Activated CD8-positive, alpha-beta memory T cell treated with anti-CD3 and anti-CD28 coated beads for 4 hours (primary cell): ENCODE measurements at places on chromosomes 13 and 19.

- DNase-seq: no peak
These were observed 4.1 kb downstream of the U2AF2 start for GRCh38 chr19:55658846-55659459.

DNA sequence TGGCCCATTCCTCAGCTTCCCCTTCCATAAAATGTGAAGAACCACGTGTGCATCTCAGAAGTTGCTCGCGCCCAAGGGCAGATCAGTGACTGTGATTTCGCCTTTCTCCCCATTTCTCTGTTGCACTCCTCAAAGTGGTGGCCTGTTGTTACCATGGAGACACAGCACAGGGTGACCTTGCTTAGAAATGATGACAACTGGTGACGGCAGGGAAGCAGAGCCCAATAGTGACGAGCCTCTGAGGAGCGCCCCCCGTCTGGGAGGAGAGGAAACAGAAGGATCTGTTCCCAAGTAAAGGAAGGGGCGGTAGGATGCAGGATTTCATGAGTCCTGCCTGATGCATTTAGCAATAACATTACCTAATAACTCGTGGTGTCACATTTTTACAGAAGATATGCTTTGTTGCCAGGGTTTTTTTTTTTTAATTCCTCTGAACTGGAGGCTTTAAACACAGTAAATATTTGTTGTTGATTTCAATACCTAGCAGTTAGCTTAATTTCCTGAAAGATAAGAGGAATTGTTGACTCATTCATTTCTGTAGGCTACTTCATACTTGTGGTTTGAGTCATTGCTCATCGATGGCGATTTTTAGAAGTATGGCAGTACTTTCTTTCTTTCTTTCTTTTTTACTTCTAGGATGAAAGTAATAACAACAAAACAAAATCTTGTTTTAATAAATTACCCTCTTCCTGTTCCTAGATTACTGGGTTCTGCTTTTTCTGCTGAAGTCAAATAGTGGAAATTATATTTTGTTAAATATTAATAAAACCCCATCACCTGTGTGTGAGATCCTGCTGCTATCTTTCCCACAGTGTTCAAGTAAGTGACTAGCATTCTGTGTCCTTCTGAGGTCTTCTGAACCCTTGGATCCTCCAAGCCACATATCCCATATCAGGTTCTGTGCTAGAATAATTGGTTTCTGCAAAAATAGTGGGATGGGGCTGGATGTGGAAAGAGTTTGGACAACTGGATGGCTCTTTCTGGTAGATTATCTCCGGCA, 36.0 kb downstream of the MBNL2 start:
- DNase-seq: no peak

- no peak for DNase-seq
These were observed 242.3 kb downstream of the TEX29 start for GRCh38 chr13:111562716-111563115.

GRCh38 chr13:74570834-74571233, 436.6 kb upstream of the KLF12 start:
- DNase-seq: no peak

GRCh38 chr13:91269237-91269636, 78.2 kb upstream of the MIR17HG start:
- DNase-seq: no peak
